Left lung (tissue), 14 donors: ENCODE measurements at places on chromosomes 12 and 14. TPM values are rescaled to one million over a fixed set of nuclear protein-coding genes. Genes with fewer than 3 reads are reported as not detected.

DNA sequence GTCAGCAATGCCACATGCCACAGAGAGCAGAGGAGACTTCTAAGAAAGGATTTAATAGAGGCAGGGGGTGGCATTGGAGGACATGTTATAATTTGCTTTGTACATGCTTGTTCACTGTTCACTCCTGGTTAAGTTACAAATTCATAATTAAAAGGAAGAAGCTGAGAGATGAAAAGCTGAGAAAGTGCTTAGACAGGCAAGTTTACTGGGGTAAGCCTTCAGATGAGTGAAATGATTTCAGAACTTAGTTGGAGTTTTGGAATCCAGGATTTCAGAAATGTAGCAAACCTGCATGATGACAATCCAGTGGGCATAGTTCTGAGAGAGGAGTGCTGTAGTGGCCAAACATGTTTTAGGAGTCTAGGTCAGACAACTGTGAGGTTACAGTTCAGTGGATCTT, 67.3 kb upstream of the FBXO33 start:
- H3K4me1 ChIP-seq: no peaks in the 10 kb centered on the region
- no peak overlapping the region for H3K27ac ChIP-seq
- no peaks in the 10 kb centered on the region for H3K27me3 ChIP-seq
- DNase-seq: no peak

- H3K4me1 ChIP-seq: peaks cover 43% of the 10 kb centered on the region
- peaks cover 6% of the 10 kb centered on the region for H3K36me3 ChIP-seq
- DNase-seq: no peak
- no peak overlapping the region for H3K4me3 ChIP-seq
These were observed 33.2 kb downstream of the ATF7 start for GRCh38 chr12:53593031-53593430.

DNA sequence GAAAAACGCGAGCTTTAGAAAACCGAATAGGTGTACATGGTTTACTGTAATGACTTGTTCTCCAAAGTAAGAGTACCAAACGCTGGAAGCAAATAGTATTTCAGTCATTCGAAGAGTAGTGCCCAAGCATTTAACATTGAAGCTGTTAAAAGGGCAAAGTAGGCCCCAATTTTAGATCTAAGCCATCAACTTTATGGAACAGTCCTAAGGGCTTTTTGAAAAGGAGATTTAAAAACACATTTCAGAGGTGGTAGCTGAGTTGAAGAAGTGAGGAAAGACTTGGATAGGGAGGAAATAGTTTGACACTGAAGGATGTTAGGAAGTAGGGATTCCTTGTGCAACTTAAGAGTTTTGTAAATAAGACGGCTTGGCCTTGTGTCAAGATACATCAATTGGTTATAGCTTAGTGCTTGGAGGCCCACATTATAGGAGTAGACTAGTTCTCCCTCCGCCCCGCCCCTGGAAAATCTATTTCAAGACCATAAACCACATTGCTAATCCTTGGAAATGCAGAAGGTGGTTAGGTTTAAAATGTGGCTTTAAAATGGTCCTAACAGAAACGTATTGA, 783 bp upstream of the TUBA1B start:
- H3K27me3 ChIP-seq: no peaks in the 10 kb centered on the region
- H3K4me1 ChIP-seq: peaks cover 37% of the 10 kb centered on the region
- peak overlapping the region; percentile 30 for H3K4me3 ChIP-seq
- H3K36me3 ChIP-seq: peaks cover 9% of the 10 kb centered on the region
- peak overlapping the region; percentile 100 for H3K27ac ChIP-seq

- H3K27me3 ChIP-seq: peaks cover 69% of the 10 kb centered on the region
- H3K36me3 ChIP-seq: no peaks in the 10 kb centered on the region
- H3K27ac ChIP-seq: peak overlapping the region; percentile 77
- DNase-seq: peak; percentile 61
These were observed 387.5 kb downstream of the BCAT1 start for GRCh38 chr12:24561411-24561871.

Gene DPY19L2
- 1.2 TPM for total RNA-seq

GRCh38 chr12:80195074-80195726, 95.9 kb downstream of the OTOGL start:
- no peak overlapping the region for H3K27ac ChIP-seq
- H3K27me3 ChIP-seq: no peaks in the 10 kb centered on the region
- H3K4me1 ChIP-seq: no peaks in the 10 kb centered on the region
- H3K4me3 ChIP-seq: no peak overlapping the region
- peak; percentile 78 for DNase-seq

DNA sequence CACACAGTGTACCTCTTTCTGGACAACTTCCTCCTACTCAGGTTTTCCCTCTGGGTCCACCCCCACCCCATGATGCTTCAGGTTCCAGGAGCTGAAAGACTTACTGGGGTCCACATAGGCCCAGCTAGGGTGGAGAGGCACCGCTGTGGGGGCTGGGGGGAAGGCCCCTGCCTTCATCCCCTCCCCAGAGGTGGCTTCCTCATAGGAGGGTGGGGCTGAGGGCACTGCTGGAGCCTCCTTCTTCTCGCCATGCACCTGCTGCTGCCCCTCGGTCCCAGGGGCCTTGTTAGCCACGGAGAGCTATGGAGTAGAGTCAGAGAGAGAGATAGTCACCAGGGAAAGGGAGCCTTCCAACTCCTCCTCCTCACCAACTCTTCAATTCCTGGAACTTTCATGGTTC, 2.7 kb downstream of the FAIM2 start:
- H3K4me1 ChIP-seq: peaks cover 8% of the 10 kb centered on the region
- H3K36me3 ChIP-seq: no peaks in the 10 kb centered on the region
- no peak overlapping the region for H3K27ac ChIP-seq

DNA sequence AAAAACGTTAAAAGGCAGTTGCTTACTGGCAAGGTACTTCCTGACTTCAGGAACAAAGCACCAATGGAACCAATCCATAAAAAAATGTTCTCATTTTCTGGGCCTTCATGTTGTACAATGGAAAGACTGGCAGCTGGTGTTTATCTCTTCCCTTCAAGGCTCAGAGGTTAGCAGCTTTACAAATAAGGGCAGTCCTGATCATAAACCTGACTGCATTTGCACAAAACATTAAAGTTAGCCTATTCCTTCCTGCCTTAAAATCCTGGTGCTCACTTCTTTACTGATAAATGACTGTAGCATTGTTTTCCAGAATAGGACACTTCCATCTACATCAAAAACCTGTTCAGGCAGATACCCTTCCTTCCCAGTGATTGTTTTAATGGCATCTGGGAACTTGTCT, 19.2 kb downstream of the IL26 start:
- no peaks in the 10 kb centered on the region for H3K36me3 ChIP-seq

Gene NPFF
- not detected for total RNA-seq

DNA sequence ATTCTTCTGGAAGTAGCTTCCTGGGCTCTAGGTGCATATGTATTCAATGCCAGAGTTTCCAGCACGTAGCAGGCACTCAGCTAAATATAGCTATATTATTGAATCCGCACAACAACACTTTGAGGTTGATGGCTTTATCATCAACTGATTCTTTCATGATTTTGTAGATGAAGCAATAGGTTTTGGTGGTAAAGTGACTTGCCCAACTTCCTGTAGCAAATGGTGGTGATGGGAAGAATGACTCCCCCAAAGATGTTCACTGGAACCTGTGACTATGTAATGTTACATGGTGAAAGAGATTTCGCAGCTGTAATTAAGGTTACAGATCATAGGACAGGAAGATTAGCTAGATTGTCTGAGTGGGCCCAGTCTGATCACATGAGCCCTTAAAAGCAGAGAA, 3.2 kb downstream of the TDRD9 start:
- no peak for DNase-seq
- H3K27me3 ChIP-seq: no peaks in the 10 kb centered on the region
- H3K36me3 ChIP-seq: no peaks in the 10 kb centered on the region
- H3K27ac ChIP-seq: peak overlapping the region; percentile 84
- no peak overlapping the region for H3K4me3 ChIP-seq

- H3K36me3 ChIP-seq: no peaks in the 10 kb centered on the region
- DNase-seq: no peak
- no peak overlapping the region for H3K27ac ChIP-seq
- H3K27me3 ChIP-seq: peaks cover 20% of the 10 kb centered on the region
- no peaks in the 10 kb centered on the region for H3K4me1 ChIP-seq
These were observed 40.6 kb downstream of the SMOC1 start for GRCh38 chr14:69919815-69920214.

DNA sequence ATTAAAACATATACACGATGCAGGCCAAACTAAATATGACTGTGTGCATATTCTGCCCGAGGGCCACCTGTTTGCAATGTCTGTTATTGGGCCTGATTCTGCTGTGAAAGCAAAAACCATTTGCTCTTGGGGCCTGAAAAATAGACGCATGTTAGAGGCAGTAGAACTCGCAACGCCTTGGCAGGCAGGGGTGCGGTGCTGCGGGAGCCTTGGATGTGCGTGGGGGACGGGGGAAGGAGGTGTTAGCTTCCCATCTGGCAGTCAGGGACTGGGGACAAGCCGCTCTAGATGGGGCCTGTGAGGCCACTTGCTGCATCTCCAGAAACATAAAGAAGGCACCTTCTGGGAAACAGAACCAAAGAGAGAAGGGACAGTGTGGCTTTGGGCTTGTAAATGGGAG, 216.3 kb downstream of the PHETA1 start:
- H3K4me3 ChIP-seq: no peak overlapping the region
- no peak for DNase-seq
- H3K27me3 ChIP-seq: peaks cover 70% of the 10 kb centered on the region
- H3K36me3 ChIP-seq: no peaks in the 10 kb centered on the region
- no peaks in the 10 kb centered on the region for H3K4me1 ChIP-seq

DNA sequence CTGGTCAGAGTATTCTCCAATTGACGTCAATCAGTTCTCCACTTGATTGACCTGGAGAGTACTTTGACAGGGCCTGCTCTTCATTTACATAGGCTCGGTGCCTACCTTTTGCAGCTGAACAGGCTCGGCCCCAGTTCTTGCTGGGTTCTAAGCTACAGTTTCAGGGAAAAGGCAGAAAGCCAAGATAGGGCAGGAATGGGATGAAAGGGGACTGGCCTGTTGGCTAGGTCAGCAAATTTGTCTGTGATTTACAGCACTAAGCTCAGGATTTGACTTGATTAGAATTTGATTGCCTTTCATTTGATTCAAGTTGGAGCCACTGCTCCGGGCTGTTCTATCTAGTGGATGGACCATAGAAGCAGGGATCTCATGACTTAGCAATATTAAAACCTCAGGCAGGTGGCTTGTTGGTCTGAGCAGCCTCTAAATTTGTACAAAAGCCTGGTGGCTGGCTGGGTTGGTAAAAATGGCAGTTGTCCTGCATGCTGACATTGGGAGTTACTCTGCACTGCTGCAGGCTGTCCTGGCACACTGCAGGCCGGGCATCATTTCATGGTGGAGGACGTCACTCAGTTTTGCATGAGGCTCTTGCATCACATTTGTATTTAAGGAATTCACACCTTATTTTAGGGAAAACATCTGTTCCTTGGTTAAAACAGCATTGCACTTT, 71.8 kb downstream of the BICD1 start:
- H3K27ac ChIP-seq: no peak overlapping the region
- H3K27me3 ChIP-seq: no peaks in the 10 kb centered on the region
- H3K36me3 ChIP-seq: no peaks in the 10 kb centered on the region
- no peak for DNase-seq

GRCh38 chr12:127964717-127965116, 302.3 kb upstream of the TMEM132C start:
- H3K27me3 ChIP-seq: no peaks in the 10 kb centered on the region
- H3K4me1 ChIP-seq: no peaks in the 10 kb centered on the region
- DNase-seq: no peak
- no peak overlapping the region for H3K27ac ChIP-seq
- H3K36me3 ChIP-seq: no peaks in the 10 kb centered on the region

Gene CPNE6
- total RNA-seq: not detected

GRCh38 chr14:77406086-77406485, 17.2 kb downstream of the NOXRED1 start:
- H3K36me3 ChIP-seq: no peaks in the 10 kb centered on the region
- H3K27me3 ChIP-seq: no peaks in the 10 kb centered on the region
- H3K4me3 ChIP-seq: no peak overlapping the region

Gene NTS
- 5.4 TPM for total RNA-seq

DNA sequence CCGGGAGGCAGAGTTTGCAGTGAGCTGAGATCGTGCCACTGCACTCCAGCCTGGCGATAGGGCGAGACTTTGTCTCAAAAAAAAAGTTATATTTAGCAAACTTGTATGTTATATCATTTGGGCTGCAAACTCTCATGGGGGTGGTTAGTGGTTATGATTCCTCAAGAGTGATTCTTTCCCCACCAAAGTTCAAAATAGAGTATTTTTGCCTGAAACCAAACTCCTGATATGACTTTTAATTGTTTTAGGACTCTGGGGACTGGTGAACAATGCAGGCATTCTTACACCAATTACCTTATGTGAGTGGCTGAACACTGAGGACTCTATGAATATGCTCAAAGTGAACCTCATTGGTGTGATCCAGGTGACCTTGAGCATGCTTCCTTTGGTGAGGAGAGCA, 18.6 kb downstream of the HSD17B6 start:
- H3K4me1 ChIP-seq: no peaks in the 10 kb centered on the region
- H3K36me3 ChIP-seq: no peaks in the 10 kb centered on the region
- H3K4me3 ChIP-seq: no peak overlapping the region
- H3K27ac ChIP-seq: no peak overlapping the region

Gene RXYLT1
- total RNA-seq: 14.1 TPM

DNA sequence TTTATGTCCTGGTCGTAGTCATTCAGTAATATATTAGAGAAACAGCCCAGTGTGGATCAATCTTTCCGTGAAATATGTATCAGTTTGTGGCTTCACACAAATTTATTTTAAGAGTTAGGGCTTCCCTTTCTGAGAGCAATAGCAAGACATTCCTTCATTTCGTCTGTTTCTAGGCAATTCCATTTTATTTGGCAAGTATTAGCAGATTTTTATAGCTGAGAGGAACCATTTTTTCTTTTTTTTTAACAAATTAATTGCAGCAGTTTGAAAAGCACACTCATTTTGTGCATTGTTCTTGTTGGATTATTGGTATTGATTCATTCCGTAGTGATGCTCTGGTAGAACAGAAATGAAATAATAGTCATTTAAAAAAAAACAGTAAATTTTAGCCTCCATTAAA, 132.9 kb downstream of the SRGAP1 start:
- H3K4me1 ChIP-seq: no peaks in the 10 kb centered on the region
- no peak overlapping the region for H3K4me3 ChIP-seq
- H3K27ac ChIP-seq: peak overlapping the region; percentile 29

- H3K27ac ChIP-seq: peak overlapping the region; percentile 25
- no peaks in the 10 kb centered on the region for H3K4me1 ChIP-seq
- H3K36me3 ChIP-seq: peaks cover 3% of the 10 kb centered on the region
- DNase-seq: no peak
- no peak overlapping the region for H3K4me3 ChIP-seq
These were observed 91.6 kb upstream of the PAWR start for GRCh38 chr12:79782172-79782900.

Gene OR4E1
- not detected for total RNA-seq

Gene SAV1
- 32.3 TPM for total RNA-seq

GRCh38 chr14:83301791-83302190, 1768.1 kb upstream of the SEL1L start:
- H3K27me3 ChIP-seq: no peaks in the 10 kb centered on the region
- H3K27ac ChIP-seq: no peak overlapping the region
- H3K4me1 ChIP-seq: no peaks in the 10 kb centered on the region
- no peaks in the 10 kb centered on the region for H3K36me3 ChIP-seq
- H3K4me3 ChIP-seq: no peak overlapping the region
- DNase-seq: no peak

DNA sequence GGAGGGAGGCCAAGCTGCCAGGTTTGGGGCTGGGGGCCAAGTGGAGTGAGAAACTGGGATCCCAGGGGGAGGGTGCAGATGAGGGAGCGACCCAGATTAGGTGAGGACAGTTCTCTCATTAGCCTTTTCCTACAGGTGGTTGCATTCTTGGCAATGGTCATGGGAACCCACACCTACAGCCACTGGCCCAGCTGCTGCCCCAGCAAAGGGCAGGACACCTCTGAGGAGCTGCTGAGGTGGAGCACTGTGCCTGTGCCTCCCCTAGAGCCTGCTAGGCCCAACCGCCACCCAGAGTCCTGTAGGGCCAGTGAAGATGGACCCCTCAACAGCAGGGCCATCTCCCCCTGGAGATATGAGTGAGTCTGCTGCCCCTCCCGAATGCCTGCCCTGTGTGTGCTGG, 432 bp downstream of the IL25 start:
- no peak overlapping the region for H3K27ac ChIP-seq
- DNase-seq: no peak
- no peaks in the 10 kb centered on the region for H3K36me3 ChIP-seq
